ENCODE measurements at places on chromosomes 5 and 9.

DNA sequence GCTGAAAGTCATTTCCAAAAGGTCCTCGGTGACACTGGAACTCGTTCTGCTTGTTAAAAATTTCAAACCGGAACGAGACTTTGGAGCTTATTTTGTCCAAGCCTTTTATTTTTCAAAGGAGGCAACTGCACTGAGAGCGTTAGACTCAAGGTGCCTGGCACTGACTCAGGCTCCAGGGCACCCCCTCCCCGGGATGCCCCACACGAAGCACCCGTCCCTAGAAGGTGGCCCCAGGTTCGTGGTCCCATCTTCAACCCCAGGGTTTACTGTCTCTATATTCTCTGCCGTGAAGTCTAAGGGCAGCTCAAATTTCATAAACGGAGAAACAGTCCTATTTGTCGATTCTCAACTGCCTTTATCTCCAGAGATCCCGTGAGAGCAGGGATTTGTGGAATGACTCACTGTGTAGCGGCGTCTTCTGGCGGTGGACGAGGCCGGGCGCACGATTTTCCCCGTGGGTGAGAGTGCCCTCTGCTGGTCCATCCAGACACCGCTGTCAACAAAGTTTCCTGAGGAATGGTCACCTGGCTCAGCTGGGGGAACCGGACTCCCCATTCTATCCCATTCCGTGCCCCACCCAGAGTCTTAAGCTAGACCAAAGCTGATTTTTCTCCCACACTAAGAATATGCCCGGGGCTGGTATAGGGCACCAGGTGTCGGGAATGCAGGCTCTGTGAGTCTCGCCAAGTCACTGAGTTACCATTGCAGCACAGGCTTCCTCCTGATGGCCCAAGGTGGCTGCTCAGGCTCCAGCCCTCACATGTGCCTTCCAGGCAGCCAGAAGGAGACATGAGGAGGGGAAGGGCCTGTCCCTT is 27.1 kb upstream of the SLC6A19 start:
- no peak for DNase-seq

DNA sequence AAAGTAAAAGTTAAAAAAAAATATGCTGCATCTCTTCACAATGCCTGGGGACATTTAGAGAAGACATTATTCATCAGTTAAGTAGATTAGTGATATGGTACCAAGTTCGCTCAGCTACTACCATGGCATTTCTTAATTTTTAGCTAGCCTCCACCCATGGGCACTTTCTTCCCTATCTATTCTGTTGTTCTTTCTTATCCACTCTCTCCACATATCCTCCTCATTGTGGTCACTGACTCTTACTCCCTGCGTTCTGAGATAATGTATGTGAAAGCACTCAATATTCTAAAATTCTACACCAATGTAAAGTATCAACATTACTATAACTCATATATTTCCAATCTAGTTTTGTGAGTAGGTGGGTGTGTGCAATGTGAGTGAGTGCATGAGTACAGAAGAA is 609.7 kb upstream of the DAB2 start:
- DNase-seq: no peak

- DNase-seq: no peak
Observed at GRCh38 chr5:87076931-87077330, 190.8 kb upstream of the RASA1 start.

- DNase-seq: no peak
Observed at GRCh38 chr5:141172381-141173204, at the start of gene PCDHB7. PCDHB7 (plus strand) TSS chr5:141172644; CDS start chr5:141172836, 192 bp downstream.

- no peak for DNase-seq
Observed at GRCh38 chr9:6758248-6758497, 400 bp downstream of the KDM4C start.

GRCh38 chr5:122445070-122445469 is 133.0 kb downstream of the SNCAIP start:
- no peak for DNase-seq

- DNase-seq: no peak
Observed at GRCh38 chr5:177369645-177370440, 12.1 kb downstream of the RGS14 start.

- no peak for DNase-seq
Observed at GRCh38 chr9:13963005-13963653, 350.8 kb downstream of the NFIB start.
